Activated naive CD4-positive, alpha-beta T cell (primary cell): ENCODE measurements at places on chromosomes 1 and 21.

- no peak for DNase-seq
These were observed 23.6 kb upstream of the KIRREL1 start for GRCh38 chr1:157969697-157970485.

- no peak for DNase-seq
These were observed 157.7 kb downstream of the TOMM20 start for GRCh38 chr1:234970731-234971476.

DNA sequence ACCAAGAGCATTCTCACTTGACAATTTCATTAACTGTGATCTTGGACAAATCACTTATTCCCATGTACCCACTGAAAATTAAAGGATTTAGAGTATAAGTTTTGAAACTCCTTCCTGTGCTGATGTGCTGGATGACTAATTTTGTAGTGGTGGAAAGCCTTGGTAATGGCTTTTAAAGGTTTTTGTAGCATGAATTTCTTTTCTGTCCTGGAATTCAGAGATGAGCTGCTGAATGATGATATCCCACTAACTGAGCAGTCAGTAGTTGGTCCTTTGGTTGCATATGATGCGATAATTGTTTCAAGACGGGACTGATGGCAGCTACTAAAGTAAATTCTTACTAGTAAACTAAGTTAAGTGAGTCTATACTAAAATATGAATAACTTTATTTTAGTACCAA is 5.2 kb downstream of the RPL5 start:
- no peak for DNase-seq

GRCh38 chr21:31983120-31983519 is 110.3 kb downstream of the HUNK start:
- no peak for DNase-seq

DNA sequence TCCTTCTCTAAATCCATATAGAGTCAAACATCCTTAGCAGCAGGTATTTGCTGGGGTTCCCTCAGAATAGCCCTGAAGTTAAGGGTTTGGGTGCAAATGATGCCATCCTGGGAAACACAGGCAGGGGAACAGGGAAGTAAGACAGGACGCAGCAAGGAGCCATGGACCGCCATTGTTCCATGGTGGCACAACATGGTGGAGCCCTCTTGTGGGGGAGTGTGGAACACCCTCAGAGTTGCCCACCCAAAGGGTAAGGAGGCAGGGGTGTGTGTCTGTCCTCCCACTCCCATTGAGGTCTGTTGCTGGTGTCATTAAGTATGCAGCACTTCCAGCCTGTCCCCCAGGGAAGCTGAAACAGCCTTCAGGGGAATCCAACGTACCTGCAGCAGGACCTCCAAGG is 20.4 kb upstream of the RCAN1 start:
- no peak for DNase-seq

GRCh38 chr21:39381009-39381408 is 32.1 kb upstream of the HMGN1 start:
- DNase-seq, result no peak

GRCh38 chr1:190436615-190437014 is 41.0 kb downstream of the BRINP3 start:
- DNase-seq, result no peak

- no peak for DNase-seq
These were observed 77.8 kb downstream of the TNR start for GRCh38 chr1:175665616-175666015.

DNA sequence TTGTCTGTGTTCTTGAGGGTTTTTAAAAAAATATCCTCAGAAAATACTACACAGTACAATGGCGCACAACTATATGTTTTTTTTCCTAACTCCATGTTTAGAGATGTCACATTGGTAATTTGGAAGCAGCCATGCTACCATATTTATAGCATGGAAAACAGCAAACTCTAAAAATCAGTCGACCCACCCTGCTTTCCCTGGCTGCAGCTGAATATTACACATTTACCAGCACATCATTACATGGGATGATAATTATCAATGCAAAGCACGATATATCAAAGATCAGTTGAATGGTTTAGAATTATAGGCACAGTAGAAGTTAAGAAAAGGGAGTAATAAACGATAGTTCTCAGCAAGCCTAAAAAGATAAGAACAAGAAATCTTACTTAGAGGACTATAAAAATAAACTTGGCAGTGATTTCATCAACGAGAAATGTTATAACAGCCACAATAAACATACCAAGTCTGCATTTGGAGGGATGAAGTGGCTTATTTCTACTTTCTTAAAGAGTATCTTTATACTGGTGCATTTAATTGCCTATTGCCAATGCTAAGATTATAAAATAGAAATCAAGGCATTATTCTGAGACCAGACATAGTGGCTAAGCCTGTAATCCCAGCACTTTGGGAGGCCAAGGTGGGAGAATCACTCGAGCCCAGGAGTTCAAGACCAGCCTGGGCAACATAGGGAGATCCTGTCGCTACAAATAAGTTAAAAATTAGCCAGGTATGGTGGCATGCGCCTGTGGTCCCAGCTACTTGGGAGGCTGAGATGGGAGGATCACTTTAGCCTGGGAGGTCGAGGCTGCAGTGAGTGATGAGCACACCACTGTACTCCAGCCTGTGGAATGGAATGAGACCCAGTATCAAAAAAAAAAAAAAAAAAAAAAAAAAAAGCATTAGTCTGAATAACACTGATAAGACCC is 43.4 kb downstream of the WDR64 start:
- DNase-seq, result no peak

DNA sequence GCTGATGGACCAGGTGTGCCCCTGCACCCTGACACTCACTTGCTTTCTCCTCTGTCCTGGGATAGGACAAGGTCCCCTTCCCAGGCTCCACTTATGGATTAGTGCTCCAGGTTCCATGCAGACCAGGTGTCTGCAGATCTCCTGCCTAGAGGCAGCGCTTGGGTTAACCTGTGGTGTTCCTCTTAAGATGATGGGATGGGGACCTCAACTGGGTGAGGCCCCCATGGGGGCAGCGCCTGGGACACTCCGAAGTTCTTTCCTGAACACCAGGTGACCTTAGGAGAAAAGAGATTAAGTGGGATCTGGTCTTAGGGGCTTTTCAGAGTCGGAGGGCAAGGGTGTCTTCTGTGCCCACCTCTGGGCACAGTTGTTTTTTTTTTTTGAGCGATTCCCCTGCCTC is 21.2 kb downstream of the TNNT2 start:
- DNase-seq, result no peak

DNA sequence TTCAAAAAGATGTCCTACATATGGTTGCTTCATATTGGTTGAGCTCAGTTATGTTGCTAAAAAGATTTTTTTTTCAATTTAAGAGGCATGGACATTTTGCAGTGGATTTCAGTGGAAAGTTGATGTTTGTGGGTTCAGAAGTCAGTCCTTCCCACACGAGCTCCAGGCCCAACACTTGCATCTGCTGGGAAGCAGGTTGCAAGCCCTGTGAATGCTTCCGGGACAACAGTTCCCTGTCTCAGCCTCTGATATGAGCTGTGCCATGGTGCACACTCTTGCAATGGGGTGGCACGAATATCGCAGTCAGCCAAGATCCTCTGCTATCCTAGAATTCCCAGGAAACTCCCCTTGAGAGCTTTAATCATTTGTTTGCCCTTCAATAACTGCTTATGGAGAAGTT is 30.3 kb upstream of the ABCG1 start:
- DNase-seq, result no peak

- no peak for DNase-seq
These were observed 40.7 kb downstream of the AHDC1 start for GRCh38 chr1:27563341-27563590.
